ENCODE measurements at places on chromosomes 11 and 22.

GRCh38 chr22:31093086-31093850 lies 12.2 kb downstream of the SMTN start:
- no peak for DNase-seq

GRCh38 chr11:12232817-12233601 lies 122.6 kb downstream of the MICAL2 start:
- peak; percentile 92 for DNase-seq

DNA sequence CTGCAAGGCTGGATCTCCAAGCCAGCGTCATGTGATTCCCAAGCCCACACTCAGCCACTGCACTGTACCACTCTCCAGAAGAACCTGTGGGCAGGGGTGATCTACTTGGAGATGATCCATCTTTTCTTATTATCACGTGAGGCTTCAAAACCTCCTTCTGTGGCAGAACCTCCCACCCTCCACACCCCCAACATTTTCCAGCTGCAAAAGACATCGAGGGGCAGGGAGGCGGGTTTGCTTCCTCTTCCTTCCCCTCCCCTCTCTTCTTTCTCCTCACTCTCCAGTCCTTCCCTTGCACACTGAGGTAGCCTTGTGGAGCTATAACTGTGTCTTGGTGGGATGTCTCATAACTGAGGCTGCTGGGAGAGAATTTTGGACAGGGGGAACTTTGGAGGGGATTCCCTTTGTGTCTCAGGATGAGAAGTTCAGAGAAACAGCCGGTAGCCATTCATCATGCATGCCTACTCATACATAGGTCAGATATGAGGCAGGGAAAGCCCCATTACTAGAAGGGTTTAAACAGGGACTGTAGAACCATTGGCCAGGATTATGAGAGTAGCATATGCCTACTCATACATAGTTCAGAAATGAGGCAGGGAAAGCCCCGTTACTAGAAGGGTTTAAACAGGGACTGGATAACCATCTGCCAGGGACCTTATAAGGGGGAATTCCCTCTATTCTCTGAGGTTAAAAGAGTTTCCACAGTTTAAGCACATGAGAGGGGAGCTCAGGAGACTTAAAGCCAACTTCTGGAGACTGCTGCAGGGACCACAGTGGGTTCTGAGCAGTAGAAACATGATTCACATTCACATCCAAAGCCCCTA lies 420.7 kb upstream of the CADM1 start:
- DNase-seq: no peak

DNA sequence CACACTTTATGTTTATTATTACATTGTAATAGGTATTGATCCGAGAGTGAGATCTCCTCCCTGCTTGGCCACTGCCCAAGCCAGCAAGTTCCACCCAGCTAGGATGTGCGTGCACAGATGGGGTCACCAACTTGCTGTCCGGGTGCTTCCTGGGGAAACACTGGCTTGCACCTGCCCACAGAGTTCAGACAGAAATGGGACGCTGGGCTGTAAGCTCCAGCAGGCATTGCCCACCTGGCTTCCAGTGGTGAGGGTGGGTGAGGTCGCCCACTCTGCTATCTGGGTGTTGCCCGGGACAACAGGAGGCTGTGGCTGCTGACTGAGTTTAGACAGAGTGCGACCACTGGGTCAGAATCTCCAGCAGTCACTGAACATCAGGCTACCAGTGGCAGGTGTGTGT lies 289.8 kb upstream of the ANO3 start:
- DNase-seq: no peak

DNA sequence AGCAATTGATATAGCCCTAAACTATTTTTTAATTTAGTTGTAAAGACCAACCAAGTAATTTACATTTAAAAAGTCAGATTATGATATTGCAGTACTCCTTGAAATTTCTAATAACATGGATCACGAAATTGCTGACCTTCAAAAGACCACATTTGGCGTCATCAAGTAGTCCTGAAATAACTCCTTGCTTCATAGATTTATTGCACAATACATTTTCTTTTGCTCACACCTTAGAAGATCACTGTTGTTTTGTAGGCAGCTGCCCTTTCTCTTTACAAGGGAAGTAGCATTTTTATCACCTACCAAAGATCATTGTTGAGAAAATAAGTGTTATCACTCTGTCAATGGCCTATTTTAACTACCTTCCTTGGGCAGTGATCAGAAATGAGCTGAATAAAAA lies 815.8 kb downstream of the METTL15 start:
- no peak for DNase-seq

DNA sequence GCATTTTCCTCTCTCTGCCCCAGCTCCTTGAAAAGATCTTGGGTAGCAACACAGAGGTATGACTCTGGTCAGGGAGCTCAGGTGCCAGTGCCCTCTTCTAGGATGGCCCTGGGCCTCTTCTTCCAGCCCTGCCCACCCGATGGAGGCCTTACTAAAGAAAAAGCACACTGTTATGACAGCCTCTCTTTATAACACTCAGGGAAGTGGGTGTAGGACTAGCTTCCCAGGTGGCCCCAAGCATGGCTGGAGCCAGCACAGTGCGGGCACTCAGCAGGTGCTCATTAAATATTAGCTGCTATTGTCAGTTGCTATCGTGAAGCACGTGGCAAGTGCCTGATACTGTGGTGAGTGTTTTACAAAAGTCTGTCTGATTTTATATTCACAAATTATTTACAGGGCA lies 127.2 kb upstream of the B3GAT1 start:
- no peak for DNase-seq

DNA sequence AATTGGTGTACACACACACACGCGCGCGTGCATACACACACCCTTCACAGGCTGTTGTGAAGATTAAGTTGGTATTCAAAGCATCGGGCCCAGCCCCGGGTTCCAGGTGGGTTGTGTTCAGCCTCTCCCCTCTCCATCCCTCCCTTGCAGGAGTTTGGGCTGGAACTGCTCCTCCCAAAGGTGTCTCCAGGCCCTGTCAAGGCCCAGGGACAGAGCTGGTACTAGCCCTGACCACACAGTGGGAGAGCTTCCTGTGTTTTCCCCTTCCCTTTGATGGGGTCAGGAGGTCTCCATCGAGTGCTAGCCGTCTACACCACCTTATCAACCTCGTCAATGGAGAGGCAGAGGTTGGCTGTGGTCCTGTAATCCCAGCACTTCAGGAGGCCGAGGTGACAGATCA lies 36.5 kb upstream of the CSNK1E start:
- DNase-seq: no peak

DNA sequence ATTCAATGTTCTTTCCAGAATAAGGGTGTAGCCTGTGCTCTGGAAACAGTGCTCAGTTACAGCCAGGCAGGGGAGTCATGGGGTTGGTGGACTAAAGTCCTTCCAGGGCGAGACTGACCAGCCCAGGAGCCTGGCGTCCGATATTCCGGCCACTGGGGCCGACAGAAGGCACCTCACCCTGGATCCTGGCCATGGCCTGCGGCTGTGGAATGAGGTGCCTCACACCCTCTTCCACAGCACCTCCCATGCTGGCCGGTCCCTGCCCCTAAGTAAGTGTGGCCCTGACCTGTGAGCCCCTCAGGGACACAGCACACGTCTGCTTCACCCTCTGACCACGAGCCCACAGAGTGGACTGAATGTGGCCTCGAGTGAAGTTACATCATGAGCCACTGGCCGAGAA lies 50.5 kb downstream of the WNT7B start:
- DNase-seq: no peak

DNA sequence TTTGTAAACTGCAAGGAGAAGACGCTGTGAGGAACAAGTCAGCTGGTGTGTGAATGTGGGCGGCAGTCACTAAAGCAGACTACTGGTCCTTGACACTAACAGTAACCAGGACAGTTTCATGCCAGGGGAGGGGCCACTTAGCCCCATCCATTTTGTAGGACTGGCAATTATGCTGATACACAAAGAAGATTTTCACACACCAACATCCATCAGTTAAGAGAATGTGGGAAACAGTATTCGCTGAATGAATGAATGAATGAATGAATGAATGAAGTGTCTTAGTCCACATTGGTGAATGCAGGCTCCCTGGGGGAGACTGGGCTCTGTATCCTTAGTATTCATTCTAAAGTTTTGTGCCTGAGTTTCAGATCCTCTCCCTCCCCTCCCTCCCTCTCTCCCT lies 590.4 kb downstream of the BRD1 start:
- DNase-seq: no peak

DNA sequence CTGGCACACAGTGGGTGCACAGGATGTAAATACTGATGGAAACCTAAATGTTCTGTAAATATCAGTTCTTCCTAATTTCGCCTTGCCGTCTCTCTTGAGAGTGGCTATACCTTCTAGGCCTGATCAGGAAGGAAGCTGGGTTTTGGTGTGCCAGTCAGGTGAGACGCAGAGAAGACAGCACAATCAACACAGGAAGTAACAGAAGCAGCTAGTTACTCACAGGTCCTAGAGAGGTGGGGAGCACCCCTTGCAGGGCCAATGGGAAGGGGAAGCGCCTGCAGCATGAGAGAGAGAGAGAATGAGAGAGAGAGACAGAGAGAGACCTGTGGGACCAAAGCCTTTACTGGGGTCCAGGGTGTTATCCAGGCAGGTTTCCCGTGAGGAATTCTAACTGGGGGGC lies 80.8 kb downstream of the FBLN1 start:
- no peak for DNase-seq

DNA sequence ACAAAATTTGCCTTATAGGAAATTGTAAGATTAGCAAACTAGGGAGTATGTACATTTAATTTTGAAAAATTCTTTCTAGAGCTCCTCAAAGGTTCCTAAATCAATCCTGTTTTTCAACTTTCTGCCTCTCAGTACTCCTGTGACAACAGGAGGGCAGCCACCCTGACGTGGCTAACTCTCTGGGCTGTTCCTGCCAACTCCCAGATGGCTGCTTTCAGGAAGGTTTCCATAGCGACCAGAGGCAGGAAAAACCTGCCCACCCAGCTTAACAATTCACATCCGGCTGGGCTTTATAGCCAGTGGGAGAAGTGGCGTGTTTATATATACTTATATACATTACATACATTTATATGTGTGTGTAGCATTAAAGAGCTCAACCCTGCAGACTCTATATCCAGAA lies 26.5 kb downstream of the SGSM3 start:
- no peak for DNase-seq

GRCh38 chr11:14413307-14414069 lies 54.5 kb upstream of the RRAS2 start:
- DNase-seq: no peak

DNA sequence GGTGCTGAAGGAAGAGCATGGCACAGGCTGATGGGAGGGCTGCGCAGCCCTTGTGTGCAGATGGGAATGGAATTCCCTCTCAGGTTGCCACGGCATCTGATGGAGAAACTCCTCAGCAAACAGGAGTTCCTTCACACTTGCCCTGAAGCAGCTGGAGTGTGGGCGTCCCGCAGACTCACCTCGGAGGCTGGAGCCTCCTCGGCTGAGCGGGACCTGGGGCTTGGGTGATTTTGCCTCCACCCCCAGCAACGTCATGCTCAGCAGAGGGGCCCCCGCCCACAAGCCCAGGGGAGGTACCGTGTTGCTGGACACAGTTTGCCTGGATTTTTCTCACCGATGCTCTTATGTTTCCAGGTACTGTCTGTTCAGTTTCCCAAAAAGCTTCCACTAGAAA lies 63.4 kb downstream of the MYO7A start:
- no peak for DNase-seq

DNA sequence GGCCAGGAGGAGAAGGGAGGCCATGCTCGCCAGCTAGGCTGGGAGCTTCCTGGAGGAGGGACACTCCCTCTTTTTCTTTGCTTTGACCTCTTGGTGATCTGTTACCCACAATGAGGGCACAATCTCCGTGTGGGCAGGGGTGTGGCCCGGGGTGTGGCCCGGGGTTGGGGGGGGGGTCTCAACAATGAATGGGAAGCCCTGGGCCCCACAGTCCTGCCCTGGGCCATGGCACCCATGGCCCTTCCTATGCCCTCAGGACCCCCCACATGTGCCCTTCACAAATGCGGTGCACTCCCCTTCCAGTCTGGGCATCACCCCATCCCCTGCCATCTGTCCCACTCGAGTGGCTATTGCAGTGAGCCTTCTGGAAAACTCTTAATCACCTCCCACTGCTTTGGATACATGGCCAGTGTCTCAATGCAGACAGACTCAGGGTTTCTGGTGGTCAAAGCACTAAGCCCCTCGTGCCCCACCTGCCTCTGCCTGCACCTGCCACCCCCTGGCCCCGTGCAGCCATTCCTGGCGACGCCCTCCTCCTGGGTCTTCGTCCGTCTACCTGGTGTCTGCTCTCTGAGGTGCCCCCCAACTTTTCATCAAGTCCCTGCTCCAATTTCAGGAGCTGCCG lies 611.3 kb downstream of the TBC1D22A start:
- DNase-seq: no peak

DNA sequence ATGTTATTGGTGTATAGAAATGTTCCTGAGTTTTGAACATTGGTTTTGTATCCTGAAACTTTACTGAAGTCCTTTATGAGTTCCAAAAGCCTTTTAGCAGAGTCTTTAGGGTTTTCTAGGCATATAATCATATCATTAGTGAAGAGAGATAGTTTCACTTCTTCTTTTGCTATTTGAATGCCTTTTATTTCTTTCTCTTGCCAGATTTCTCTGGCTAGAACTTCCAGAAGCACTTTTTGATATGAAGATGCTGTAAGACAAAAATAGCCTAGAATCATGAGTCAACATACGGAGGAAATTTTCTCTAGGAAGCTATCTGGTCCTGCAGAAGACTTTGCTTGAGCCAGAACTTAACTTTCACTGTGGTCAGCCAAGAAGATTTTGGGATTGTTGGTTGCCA lies 86.7 kb upstream of the IZUMO1R start:
- DNase-seq: no peak

DNA sequence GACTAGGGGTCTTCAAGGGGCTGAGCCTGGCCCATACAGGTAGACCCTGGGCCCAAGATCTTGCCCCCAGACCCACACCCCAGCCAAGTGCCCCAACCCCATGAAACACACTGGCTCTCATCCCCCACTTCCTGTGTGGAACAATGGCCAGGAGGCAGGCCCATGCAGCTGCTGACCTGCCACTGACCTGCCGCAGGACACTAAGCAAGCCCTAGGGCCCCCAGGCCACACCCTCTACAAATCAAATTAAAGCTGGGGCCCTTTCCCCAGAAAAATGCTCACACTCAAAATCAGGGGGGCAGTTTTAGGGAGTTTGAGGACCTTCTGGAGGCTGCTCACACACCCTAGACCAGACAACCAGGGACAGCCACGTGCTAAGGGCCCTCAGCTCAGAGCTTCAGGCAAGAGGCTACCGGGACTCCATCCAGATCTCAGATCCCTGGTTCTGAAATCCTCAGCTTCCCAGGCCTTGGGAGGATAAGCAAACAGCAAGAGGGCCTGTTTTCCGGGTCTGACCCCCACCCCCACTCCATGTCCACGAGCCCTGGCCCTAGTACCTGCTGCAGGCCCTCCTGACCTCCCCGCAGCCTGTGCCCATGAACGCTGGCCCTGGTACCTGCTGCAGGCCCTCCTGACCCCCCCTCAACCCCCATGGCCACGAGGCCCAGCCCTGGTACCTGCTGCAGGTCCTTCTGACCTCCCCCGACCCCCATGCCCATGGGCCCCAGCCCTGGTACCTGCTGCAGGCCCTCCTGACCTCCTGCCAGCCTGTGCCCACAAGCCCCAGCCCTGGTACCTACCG lies 10.0 kb downstream of the CARD10 start:
- no peak for DNase-seq

GRCh38 chr11:45485070-45485707 lies 180.2 kb downstream of the CHST1 start:
- no peak for DNase-seq

GRCh38 chr22:48593551-48593950 lies 1234.1 kb downstream of the BRD1 start:
- no peak for DNase-seq
